ENCODE measurements at places on chromosomes 11 and 22.
A peak's percentile ranks its signal among the peaks of the same experiment; 100 is the strongest.

DNA sequence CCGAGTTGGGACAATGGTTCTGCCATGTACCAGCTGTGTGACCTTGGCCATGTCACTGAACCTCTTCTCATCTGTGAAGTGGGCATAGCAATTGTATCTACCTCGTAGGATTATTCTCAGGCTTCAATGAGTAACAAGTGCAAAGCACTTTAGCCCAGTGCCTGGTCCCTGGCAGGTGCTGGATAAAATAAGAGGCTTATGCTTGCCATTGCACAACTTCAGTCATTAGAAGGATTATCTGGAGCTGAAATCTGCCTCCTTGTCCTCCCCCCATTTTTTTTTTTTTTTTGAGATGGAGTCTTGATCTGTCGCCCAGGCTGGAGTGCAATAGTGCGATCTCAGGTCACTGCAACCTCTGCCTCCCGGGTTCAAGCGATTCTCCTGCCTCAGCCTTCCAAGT, 7.2 kb downstream of the SMTNL1 start:
- DNase-seq: no peak

- no peak for DNase-seq
Observed at GRCh38 chr11:121268581-121268980, 24.0 kb upstream of the SC5D start.

- DNase-seq: no peak
Observed at GRCh38 chr22:35159343-35159742, 93.4 kb downstream of the ISX start.

DNA sequence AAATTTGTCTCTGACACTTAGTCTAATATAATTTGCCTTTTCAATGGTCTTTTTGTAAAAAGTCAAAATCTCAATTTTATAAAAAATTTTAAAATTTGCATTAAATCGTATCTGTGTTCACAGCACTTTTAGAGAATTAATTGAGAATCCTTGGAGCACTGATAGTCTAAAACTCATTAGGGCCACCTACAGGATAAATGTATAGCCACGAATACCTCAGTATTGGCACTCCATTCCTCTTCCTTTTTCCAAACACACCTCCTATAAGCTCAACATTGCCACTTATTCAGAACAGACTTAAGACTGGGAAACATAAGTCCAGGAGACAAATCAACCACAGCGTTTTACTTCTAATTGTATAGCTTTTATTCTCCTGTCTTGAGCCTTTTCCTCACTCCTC, 776.0 kb upstream of the ARHGAP42 start:
- DNase-seq: no peak

GRCh38 chr22:33971561-33971961, 51.3 kb upstream of the LARGE1 start:
- DNase-seq: peak; percentile 8

GRCh38 chr11:88544656-88545280, 207.2 kb upstream of the CTSC start:
- no peak for DNase-seq

DNA sequence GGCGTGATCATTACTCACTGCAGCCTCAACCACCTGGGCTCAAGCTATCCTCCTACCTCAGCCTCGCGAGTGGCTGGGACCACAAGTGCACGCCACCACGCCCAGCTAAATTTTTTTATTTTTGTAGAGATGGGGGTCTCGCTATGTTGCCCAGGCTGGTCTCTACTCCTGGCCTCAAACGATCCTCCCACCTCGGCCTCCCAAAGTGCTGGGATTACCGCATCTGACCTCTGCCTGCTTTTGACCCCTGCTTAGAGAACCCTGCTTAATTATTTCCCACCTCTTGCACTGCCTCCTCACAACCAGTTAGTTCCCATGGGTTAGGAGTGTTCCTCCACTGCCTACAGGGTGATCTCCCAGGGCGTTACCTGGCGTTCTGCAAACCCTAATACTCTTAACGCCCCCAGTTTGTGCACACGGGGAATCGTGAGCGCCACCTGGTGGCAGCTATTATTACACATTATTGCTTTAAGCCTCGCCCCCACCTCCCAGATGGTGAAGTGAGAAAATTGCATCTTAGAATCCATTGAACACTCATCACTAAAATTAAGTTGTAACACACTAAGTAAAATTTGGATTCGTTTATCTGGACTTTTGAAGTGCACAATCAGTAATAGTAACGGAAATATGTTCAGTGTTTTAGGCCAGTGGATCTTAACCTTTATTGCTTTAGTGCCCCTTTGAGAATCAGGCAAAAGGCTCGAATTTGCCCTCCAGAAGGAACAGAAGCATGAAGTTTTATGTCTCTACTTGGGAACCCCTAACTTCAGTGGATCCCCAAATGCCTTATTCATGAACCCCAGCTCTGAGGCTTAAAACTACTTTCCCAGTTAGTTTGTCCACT, 61.4 kb upstream of the ASPHD2 start:
- DNase-seq: no peak

- no peak for DNase-seq
Observed at GRCh38 chr11:44590769-44591168, 25.3 kb downstream of the CD82 start.

DNA sequence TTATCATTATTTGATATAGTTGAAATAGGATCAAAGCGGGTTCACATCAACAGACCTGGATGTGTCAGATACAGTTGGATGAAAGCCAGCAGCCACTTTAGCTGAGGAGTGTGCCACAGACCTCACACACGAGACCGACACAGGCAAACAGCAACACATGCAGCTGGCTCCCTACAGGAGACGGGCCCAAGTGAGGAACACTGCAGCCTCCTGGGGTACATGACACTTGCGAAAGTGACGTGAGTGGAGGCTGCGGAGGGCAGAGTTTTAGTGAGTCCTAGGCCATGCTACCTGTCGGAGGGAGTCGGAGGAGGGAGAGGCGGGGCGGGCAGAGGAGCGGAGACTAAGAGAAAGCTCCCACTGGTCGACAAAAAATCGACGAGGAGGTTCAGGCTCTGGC, 100.9 kb upstream of the BID start:
- no peak for DNase-seq

DNA sequence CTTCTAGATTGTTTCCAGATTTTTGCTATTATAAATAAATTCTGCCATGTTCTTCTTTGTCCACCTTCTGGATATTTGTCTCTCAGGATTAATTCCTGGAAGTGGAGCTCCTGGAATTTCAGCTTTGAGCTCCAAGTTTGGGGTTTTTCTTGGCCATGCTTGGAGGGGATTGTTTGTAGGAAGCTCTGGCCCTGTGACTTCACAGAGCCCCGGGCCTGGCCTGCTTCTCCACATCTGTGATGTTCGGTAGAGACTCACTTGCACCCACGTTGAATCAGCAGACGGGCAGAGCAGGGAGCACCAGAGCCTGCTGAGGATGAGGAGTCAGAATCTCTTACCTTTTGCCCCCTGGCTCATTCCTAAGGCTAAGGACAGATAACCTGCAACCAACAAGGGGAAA, 35.7 kb downstream of the LRRC32 start:
- DNase-seq: no peak

DNA sequence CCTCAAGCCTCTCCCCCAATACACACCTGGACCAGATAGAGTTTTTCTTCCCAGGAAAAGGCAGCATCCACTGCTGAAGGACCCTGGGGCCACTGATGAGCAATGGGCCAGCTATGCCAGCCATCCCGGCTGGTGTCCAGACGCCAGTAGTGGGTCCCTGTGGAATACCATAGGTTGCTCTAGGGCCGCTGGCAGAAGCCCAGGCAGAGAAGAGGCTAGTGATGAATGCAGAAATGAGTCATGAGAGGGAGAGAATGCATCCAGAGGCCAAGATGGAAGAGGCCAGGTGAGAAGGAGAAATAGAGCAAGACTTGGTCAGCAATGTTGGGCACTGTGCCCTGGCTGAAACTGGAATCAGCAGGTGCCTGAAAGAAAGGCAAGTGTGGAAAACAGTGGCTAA, 8.9 kb downstream of the HPX start:
- peak; percentile 88 for DNase-seq

DNA sequence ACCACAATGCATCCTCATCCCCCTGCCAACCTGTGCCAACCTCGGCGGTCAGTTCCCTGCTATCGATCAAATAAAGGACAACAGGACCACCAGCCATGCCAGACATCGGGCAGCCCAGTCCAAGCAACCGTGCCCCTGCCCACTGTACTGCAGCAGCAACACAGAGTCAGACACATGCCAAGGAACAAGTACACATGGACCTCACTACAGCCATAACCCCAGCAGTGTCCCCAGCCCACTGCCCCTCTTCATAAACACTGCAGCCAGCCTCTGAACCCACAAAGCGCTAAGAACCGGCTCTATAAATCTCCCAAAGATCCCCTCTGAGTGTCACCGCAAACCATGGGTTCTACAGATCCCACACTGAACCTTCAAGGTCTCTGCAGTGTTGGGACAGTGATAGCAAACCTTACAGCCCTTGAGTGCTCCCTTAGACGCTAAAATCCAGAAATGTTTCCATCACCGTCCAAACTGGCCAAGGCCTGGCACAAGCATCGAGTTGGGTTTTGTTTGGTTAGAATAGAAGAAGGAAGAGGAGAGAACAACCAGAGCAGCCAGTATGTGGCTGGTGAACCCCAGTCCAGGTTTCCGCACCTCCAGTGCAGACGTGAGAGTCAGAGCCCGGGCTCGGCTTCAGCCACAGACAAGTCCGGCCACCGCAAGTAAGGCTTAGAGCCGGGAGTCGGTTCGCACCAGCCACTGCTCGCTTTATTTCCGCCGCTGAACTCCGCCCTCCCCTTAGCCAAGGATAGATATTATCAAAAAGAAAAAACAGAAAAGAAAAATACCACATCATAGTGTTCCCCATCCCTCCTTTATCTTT, 7.9 kb downstream of the PAX6 start:
- no peak for DNase-seq

DNA sequence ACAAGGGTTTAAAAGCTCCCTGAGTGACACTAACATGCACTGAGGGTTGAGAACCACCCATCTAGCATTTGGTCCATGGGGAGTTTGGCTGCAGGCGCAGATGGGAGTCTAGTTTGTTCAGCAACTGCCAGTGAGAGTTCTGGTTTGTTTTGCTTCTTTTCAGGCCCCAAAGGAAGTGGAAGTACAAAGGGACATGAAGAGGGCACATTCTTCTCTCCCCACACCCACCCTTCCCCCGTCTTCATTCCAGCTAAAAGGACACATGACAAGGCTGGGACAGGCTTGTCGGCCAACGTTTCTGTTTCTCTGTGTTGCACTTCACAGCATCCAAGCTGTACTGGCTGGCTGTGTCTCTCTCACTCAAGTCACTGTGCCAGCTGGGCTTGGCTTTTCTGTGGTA, 8.2 kb upstream of the ENDOD1 start:
- no peak for DNase-seq

DNA sequence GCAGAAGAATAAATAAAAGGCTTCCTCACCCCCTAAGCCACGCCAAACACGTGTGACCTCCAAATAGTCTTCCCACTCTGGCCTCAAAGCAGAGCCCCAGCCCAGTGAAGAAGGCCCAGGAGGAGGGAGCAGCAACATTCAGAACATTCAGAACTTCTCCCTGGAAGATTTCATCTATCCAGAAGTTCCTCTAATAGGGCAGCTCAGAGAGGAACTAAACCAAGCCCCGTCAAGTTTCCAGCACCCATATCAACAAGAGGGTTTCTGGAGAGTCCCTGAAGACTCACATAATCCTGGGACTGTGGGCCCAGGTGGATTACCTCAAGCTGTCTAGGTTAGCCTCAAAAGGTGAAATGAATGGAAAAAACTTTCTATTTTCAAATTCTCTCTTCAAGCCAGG, 39.4 kb downstream of the PC start:
- DNase-seq: no peak

Measured in foreskin keratinocyte (primary cell).